AG10803 (cell line): ENCODE measurements at places on chromosomes 7 and 10.

DNA sequence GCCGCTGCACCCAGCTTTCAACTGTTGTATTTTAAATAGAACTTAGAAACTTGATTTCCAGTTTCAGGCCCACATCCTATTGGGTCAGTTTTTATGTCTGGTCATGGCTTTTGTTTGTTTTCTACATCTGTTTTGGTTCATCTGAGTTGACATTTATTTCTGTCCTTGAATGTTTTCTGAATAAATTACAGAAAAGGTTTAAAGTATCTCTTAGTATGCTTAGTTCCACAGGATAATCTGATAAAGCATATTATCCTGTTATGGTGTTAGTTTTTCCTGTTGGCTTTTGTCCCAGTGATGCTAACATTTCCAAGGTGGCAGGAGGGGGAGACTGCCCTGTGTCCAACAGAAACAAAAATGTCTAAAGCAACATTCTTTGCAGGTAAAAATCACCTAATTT is 733.2 kb downstream of the INHBA start:
- no peak for DNase-seq

GRCh38 chr10:15253951-15254807 is 85.7 kb upstream of the NMT2 start:
- DNase-seq: no peak

- DNase-seq: peak; percentile 15
These were observed 103.0 kb downstream of the PTEN start for GRCh38 chr10:87966459-87966858.

GRCh38 chr7:138001529-138002095 is at the start of gene CREB3L2:
TSS of gene CREB3L2 (minus strand) at chr7:138002086. CDS start at chr7:138001705, 381 bp downstream.
- peak; percentile 73 for DNase-seq

DNA sequence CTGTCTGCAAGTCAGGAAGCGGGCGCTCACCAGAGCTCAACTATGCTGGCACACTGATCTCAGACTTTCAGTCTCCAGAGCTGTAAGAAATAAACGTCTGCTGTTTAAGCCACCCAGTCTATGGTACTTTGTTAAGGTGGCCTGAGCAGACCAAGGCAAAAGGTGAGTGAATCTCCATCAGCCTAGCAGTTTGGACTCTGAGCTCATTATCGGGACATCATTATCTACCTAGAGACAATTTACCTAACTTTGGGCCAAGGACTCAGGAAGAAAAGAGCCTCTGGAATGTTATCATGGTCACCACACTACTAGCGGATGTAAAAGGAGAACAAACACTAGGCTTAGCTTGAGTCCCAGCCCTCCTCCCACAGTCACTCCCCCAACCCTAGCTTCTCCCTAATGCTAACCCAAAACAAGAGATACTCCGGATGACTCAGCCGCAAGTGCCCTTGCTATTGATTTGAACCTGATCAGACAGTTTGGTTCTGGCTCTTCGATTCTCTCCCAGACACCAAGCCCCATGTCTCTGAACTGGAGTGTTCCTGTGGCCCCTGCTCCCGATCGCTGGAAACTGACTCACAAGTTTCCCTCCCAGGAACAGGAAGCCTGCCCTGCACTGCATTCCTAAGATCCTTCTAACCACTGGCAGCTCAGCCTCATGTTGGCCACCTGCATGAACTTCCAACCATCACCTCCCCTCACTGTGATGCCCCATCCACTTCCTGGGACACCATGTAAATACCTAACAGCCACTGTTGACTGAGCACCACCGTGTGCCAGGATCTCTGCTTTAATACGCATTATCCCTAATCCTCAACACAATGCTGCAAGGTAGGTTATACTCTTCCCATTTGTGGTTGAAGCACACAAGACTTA is 34.5 kb downstream of the CREB3L2 start:
- DNase-seq: peak; percentile 83

- no peak for DNase-seq
These were observed 82.9 kb downstream of the OTUD1 start for GRCh38 chr10:23521735-23522134.

GRCh38 chr10:70124918-70125317 is 7.7 kb downstream of the AIFM2 start:
- DNase-seq: no peak
